ENCODE measurements at places on chromosomes 2 and 18.

- no peak for DNase-seq
Measured at GRCh38 chr2:215900203-215900611, 113.1 kb downstream of the MREG start.

GRCh38 chr2:32947076-32947483 is 327 bp downstream of the LTBP1 start:
- no peak for DNase-seq

DNA sequence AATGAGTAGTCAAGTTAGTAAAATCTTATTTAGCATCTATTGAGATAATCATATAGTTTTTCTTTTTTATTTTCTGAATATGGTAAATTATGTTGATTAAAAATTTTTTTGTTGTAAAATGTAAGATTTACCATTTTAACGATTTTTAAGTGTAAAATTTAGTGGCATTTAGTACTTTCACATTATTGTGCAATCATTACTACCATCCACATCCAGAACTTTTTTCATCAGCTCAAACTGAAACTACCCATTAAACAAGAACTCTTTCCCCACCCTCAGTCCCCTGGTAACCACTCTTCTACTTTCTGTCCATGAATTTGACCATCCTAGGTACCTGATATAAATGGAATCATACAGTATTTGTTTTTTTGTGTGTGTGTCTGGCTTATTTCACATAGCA is 11.1 kb downstream of the RAB3GAP1 start:
- no peak for DNase-seq

GRCh38 chr2:65453916-65454315 is 21.5 kb upstream of the SPRED2 start:
- DNase-seq = no peak

DNA sequence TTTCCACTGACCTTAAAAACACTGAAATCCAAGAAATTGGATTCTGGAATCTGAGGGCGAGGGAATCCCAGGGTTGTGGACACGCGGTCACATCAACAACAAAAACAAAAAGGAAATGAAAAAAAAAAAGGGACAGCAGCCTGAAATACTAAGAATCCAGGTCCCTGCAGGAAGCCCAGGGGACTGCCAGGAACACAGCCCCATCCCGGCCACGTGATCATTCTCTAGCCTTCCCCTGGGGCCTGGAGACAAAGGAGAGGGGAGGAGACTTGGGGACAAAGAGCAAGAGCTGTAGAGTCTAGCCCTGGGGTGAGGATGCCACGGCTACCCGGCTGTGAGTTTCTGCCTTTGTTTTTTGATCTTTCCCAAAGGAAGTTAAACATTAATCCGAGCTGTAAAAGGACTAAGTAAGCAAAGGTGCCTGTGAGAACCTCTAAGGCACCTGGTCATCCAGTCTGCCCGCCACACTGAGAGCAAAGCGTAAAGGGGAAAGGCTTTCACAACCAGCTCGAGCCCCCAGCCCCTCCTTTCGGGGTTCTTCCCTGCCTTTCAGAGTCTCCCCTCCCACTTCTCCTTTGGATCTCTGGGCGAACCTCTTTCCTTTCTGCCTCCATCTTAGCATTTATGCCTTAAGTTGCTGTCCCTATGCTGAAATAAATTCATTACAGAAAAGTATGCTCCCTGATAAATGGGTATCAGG is 57.9 kb upstream of the MSH2 start:
- DNase-seq = no peak

DNA sequence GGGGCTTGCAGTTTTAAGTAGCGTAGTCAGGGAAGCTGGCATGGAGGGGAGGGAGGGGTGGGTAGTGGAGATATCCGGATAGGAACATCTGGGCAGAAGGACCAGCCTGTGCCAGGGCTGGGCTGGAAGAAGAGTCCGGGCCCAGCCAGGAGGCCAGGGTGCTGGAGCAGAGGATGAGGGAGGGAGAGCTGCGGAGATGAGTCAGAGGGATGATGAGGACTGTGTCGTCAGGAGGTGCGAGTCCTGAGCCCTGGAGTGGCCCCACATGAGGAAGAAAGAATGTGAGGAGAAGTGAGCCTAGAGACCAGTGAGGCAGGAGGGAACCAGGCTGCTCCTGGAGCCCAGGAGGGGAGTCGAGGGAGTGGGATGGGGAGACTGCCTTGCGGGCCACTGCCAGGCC is 82.4 kb downstream of the CTIF start:
- no peak for DNase-seq

GRCh38 chr2:43185146-43185545 is 41.3 kb downstream of the ZFP36L2 start:
- DNase-seq = no peak

GRCh38 chr2:10406491-10407188 is 41.5 kb downstream of the ODC1 start:
- DNase-seq = no peak

GRCh38 chr2:126858436-126858835 is 40.3 kb upstream of the TEX51 start:
- no peak for DNase-seq

GRCh38 chr2:236209996-236210395 is 41.8 kb upstream of the GBX2 start:
- no peak for DNase-seq

GRCh38 chr18:9803698-9804516 is 81.9 kb upstream of the TXNDC2 start:
- no peak for DNase-seq

GRCh38 chr2:118177884-118178283 is 89.6 kb downstream of the INSIG2 start:
- DNase-seq = no peak

GRCh38 chr2:54606393-54606958 is 117.0 kb upstream of the EML6 start:
- DNase-seq = peak; percentile 49

- DNase-seq = no peak
Measured at GRCh38 chr18:32360682-32361345, 109.9 kb downstream of the GAREM1 start.

- DNase-seq = no peak
Measured at GRCh38 chr18:74069178-74070050, 78.2 kb downstream of the FBXO15 start.

DNA sequence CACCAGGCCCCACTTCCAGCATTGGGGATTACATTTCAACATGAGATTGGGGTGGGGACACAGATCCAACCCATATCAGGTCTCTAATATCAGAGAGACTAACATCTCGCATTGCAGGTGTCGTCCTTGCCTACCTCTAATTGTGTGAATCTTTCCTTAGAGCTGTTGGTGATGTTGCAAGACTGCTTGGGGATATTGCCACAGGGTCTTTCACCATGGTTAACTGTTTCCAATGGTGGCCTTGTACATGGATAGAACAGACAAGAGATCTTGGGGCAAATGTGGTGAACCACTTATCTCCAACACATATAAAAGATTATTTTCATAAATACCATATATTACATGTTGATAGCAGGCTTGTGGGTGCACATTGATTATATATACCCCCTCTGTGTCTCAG is 270.3 kb upstream of the LINC00305 start:
- DNase-seq = no peak

DNA sequence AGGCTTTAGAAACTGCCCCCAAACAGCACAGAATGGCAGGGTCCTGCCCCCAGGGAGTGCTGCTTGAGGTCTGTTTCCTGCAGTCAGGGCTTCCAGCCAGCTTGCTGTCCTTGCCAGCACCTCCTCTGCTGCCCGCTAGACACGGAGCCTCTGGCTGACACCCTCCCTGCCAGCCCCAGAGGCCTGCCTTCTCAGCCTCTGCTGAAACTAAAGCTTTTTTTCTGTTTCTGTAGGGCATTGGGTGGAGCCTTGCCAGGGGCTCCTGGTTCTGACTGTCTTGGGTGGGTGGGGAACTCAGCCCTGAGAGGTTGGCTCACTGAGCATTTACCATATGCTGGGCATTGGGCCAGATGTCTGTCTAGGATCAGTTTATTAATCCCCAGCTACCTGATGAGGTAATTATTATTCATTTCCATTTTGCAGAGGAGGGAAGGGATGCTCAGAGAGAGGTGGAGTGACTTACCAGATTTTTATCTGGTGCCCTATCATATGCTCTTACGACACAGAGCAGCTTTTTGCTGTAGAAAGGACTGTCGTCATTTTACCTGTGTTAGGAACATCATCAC is 35.4 kb downstream of the INPP4A start:
- DNase-seq = peak; percentile 51

GRCh38 chr18:46294318-46294717 is 190.1 kb downstream of the HAUS1 start:
- DNase-seq = no peak

- no peak for DNase-seq
Measured at GRCh38 chr2:36411962-36412444, 56.4 kb downstream of the CRIM1 start.

- no peak for DNase-seq
Measured at GRCh38 chr2:155424518-155424917, 726.0 kb downstream of the KCNJ3 start.

DNA sequence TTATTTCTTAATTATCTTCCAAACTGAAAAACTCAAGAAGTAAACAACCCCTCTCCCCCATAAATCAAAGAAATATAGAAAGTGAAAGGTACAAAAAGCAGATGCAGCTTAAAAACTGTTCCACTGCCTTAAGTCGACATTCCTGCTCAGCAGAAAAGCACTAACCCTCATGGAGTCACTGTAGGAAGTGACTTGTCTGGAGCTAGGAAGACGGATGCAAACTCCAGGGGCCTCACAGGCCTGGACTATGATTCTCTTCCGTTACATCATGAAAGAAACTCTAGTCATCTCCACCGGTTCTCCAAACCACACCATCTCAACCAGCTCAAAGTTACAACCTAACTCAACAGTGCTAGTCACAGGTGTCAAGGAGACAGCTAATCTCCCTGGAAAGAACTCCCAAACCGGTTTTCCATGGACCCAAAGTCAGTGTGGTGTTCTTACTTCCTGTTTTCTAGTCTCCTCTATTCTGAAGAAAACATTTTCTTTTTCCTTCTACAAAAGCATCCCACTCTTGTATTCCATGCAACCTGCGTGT is 128.4 kb downstream of the PIEZO2 start:
- DNase-seq = no peak

DNA sequence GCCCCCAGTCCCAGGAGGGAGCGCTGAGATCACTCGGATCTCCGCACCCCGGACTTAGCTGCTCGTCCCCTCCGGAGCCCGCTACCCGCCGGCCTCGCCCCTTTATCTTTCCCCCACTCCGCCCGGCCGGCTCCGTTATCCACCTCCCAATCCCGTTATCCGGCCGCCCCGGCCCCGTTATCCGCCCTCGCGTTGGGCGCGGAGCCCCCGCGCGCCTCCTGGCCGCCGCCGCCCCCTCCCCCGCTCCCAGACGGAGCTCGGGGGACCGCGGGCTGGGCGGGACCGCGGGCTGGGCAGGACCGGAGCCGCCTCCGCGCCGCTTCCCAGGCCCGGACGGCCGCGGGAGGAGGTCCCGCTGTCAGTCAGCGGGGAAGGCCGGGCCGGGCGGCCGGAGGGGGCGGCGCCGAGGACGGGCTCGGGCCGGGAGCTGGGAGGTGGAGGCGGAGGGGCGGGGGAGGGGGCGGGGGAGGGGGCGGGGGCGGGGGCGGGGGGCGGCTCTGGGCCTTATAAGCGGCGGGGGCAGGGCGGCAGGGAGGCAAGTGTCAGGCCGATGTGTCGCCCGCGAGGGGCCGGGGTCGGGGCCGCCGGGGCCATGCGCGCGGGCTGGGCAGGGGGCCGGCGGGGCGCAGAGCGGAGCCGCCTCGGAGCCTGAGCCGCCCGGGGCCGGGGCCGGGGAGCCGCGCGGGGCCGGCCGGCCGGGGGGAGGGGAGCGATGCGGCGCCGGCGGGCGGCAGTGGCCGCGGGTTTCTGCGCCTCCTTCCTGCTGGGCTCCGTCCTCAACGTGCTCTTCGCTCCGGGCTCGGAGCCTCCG is at the start of gene PKDCC:
Gene PKDCC, plus strand, starts transcription at position 534 of the 811 bp plus-strand sequence. Its CDS starts 179 bp downstream, at position 713.
- peak; percentile 46 for DNase-seq

GRCh38 chr2:138444411-138444810 is 57.2 kb upstream of the SPOPL start:
- no peak for DNase-seq

- DNase-seq = no peak
Measured at GRCh38 chr2:178628605-178629004, 148.3 kb downstream of the PLEKHA3 start.

DNA sequence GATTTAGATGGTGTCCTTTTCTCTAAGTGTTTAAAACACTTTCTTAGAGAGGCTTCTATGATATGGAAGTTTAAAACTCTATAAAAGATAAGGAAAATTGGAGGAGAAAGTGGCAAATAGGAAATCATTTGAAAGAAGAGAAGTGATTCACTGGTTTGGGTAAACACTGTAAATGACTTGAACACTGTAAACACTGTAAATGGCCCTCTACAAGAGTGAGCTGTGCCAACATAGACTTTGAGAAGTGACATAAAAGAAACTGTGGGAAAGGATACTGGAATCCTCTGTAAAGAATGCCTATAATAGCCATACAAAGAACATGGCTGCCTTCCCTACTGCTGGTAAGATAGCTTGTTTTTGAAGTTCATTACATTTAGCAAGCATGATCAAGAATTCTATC is 210.9 kb upstream of the SIX3 start:
- no peak for DNase-seq

DNA sequence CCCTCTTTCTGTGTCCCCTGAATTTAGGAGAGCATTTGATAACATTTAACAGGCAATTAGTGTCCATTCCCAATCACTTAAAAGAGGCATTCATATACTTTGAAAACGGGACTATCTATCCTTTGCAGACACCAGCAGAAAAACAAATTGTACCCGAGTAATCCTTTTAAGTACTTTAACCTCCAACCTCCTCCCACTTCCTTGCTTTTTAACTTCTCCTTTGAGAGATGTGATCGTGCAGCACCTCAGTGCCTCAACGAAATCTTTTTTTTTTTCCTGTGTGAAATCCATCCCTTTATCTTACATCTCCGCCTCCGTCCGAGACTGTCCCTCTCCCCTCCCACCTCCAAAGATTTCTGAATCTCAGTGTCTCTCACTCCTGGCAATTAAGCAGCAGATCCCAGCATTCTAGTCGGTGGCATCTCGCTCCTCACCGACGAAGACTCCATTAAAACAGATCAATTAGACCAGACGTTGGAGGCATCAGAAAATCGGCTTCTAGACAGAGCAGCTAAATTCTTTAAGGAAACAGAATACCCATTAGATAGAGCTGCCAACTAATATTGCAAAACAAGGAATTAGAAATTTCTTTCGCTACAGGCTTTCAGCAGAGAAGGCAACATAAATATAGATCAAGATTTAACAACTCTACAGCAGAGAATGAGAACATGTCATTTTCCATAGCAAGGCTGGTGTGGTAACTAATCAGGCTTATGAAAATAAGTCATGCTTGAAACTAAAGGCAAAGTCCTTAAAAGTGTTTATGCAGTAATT is 1.9 kb upstream of the TMEFF2 start:
- DNase-seq = no peak

GRCh38 chr2:71358931-71359671 is 27.5 kb downstream of the ZNF638 start:
- no peak for DNase-seq

Data from activated T-cell treated with anti-CD3 and anti-CD28 coated beads, Interleukin-2, amount 50 U/mL, for 1 hour (primary cell).